ENCODE measurements at places on chromosomes 3 and 15.

DNA sequence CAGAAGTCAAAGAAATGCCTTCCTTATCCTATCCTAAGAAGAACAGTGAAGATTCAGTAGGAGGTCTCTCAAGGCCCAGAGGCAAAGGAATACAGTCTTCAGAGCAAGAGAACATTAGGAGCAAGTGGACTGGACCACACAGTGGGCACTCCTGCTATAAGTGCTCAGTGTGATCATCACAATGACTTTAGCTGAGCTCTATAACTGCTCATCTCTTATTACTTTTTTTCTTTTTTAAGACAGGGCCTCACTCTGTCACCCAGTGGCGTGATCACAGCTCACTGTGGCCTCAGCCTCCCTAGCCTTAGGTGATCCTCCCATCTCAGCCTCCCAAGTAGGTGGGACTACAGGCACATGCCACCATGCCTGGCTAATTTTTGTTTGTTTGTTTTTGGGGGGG is 48.1 kb downstream of the COL8A1 start:
- no peak for DNase-seq

DNA sequence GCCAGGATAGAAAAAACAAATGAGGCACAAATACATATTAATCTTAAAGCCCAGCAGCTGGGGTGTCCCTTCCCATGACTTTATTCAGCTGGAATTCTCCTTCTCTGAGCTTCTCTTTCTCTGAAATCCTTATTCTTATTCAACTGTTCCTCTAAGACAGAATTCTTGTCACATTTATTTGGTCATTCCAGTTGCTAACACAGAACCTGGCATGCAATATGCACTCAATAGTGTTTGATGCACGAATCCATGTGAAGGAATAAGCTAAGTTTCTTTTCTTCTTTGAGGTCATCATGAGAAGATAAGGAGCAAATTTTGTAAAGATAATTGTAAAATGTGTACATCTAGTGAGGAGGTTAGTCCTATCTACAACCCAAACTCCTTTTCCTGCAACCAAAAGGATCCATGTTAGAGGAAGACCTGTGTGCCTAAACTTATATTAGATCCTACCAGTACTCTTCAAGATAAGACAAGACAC is 154.2 kb upstream of the KCNMB2 start:
- DNase-seq = no peak

DNA sequence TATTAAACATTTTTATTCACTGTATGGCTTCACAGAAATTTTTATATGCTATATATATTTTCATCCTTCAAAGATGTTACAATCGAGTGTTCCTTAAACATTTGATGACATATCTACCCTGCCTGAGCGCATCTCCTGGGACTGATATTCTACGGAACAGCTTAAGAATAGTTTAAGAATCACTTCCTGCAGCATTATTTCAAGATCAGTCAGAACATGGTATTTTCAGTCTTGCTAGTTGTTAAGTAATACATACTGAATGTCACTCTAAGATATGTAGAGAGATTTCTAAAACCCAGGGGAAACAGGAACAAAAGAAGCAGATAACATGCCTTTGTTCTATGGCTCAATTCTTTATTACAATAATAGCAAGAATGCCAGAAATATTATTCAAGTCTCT is 8.7 kb downstream of the COL8A1 start:
- DNase-seq = no peak

- DNase-seq = no peak
These were observed 2.3 kb upstream of the OR4F6 start for GRCh38 chr15:101801048-101801447.

DNA sequence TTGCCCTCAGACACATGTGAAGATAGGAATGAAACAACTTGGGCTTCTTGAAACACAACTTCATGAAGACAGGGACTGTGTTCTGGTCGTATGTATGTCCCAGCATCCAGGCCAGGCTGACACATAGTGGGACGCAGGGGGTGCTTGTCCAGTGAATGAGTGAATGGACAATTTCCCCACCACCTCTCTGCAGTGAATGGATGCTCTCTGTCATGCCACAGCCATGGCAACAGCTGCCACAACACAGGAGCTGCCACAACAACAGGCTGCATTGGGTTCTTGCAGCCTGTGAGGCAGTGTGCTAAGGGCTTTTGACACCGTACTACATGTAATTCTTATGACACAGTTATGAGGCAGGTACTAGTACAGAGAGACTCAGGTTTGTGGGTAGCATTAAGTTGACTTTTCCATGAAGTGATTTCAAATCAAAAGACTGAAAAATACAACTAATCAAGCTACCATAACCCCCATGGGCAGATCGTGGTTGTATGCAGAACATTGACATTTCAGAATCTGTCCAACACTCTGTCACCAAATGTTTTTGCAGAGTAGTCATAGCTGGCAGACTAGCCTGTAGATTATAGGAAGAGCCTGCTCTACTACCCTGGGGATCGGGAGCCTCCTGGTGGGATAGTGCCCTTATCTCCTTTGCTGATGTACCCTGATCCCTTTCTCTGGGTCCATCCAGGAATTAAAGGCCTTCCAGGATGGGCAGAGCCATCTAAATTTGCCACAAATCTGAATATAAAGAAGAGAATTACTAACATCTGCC is 40.8 kb downstream of the CLSTN2 start:
- DNase-seq = no peak

DNA sequence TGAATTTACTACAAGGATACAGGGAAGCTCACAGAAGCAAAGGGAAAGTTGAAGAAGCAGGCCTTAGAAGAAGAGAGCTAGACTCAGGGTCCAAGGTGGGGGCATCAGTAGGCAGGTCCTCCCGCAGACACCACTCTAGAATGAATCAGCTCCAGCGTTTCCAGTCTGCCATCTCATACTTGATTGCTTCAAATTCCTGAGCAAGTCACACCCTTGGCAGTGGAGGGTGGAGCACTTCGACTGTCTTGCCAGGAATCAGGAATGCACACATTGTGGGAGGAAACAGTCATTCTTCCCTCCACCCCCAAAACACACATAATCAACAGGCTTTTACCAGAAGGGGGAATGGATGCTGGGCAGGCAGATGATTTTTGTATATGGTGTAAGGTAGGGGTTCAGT is 78.5 kb downstream of the CHCHD6 start:
- DNase-seq = no peak

GRCh38 chr15:98003996-98004395 is 43.5 kb downstream of the ARRDC4 start:
- DNase-seq = no peak

- DNase-seq = no peak
These were observed 183.0 kb downstream of the ABHD5 start for GRCh38 chr3:43873723-43874122.

- no peak for DNase-seq
These were observed 27.8 kb downstream of the STARD5 start for GRCh38 chr15:81296186-81296585.

- no peak for DNase-seq
These were observed 43.4 kb downstream of the HLTF start for GRCh38 chr3:149042789-149043386.

DNA sequence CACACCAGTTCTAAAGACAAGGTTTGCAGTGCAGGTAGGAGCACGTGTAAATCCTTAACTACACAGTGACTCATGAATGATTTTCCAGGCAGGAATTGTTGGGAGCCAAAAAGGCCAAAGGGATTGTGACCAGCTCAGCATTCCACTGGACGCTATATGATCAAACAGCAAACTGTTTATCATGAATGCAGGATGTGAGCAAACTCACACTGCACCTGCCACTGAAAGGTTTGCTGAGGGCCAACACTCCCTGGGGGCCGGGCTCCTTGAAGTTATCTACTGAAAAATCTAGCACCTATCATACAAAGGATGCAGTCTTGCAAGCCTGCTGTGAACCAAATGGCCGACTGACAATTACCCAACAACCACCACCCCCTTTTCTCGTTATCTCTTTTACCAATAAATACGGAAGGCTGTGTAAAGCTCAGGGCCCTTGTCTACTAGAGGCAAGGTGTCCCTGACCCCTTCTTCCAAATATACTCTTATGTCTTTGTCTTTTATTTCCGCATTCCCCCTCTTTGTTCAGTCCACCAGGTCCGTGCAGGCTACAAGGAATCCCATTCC is 11.5 kb upstream of the DNASE1L3 start:
- DNase-seq = no peak

DNA sequence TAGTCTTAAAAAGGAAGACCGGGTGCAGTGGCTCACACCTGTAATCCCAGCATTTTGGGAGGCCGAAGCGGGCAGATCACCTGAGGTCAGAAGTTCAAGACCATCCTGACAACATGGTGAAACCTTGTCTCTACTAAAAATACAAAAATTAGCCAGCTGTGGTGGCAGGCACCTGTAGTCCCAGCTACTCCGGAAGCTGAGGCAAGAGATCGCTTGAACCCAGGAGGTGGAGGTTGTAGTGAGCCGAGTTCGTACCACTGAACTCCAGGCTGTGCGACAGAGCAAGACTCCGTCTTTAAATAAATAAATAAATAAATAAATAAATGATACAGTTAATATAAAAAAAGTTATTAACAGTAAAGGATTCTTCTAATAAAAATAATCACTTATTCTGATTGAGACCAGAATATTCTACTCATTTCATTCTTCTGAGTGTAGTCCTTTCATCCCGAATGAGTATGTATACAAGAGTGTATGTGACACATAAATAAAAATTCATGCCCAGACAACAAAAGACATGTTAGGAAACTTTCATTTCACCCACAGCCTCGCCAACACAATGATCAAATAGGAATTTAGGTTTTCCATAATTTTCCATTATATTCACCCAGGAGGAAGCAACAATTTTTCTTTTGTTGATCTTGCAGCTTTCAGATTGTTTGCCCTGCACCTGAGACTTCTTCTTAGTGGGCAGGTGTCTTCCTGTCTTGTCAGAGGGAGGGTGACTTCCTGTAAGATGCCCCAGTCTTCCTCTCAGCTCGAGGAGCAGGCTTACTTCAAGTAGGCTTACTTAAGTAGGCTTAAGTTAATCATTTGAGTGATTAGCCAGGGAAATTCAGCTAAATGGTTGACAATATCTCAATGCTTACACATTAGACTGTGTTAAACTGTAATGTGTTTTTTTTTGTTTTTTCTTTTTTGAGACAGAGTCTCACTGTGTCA is 7.8 kb upstream of the NUP210 start:
- DNase-seq = no peak

GRCh38 chr3:81658322-81658997 is 103.0 kb downstream of the GBE1 start:
- no peak for DNase-seq

DNA sequence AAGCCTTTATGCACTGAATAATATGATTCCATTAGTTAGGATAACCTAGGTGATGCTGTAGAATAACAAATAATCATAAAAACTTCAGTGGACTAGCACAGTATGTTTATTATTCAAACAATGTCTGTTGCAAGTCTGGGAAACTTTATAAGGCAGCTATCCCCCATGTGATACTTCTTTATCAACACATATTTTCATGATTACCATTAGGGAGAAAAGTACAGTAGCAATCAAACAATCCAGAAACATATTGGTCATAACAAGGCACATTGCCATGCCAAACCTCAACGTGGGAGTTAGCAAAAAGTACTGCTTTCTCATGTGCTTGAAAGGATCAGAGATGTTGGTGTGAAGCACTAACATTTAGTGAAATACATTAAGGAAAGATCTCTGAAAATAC is 35.5 kb downstream of the EOMES start:
- DNase-seq = no peak

DNA sequence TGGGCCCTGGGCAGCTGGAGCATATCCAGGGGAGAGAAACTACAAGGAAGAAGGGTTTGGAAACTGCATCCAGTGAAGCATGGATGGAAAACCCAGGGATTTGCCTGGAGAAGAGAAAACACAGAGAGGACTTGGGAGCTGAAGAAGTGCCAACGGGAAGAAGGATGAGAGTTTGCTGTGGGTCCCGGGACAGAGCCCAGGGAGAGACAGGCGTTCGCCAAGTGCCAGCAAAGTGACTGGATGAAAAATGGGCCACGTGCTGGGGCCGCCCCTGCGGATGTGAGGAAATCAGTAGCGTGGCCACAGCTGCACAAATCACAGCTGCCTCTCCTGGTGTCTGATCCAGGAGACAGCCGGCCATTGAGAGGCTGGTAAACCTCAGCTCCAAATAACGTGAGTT is 70.4 kb downstream of the HES1 start:
- DNase-seq = no peak

DNA sequence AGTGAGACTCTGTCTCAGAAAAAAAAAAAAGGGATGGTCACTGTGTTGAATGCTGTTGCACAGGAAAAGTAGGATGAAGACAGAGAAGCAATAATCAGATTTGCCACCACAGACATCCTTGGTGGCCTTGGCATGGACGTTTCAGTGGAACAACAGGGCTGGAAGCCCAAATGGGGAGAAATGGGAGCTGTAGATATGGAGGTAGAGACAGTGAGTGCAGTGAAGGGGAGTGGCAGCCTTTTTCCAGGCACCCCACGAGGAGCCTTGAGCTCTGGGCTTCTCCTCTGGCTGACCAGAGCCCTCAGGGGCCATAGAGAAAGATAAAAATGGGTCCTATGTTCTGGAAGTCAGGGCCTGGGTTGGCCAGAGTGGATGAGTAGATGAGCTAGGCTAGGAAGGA is 12.3 kb upstream of the DOCK3 start:
- no peak for DNase-seq

GRCh38 chr3:134368751-134369105 is 5.5 kb downstream of the AMOTL2 start:
- peak; percentile 26 for DNase-seq

DNA sequence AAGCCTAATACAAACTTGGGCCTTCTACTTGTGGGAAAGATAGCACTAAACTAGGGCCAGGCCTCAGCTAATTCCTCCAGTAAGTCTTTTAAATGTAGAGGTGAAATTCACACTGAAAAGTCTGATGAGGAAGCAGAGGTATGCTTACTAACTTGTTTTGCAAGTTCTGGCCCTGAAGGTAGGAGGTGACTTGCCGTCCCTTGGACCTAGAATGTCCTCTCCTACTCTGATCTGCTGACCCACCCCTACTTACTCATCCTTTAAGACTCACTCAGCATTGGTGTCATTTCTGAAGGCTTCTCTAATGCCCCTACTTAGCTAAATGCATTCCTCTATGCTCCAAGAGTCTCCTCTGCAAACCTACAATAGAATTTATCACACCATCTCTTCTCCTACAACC is 19.4 kb downstream of the RIOX2 start:
- DNase-seq = no peak

GRCh38 chr3:150912501-150912900 is 7.3 kb upstream of the MINDY4B start:
- no peak for DNase-seq

GRCh38 chr3:71710906-71711494 is 14.2 kb downstream of the EIF4E3 start:
- no peak for DNase-seq
